Astrocyte of the cerebellum (primary cell): ENCODE measurements at places on chromosomes 5 and 9.
A peak's percentile ranks its signal among the peaks of the same experiment; 100 is the strongest.

DNA sequence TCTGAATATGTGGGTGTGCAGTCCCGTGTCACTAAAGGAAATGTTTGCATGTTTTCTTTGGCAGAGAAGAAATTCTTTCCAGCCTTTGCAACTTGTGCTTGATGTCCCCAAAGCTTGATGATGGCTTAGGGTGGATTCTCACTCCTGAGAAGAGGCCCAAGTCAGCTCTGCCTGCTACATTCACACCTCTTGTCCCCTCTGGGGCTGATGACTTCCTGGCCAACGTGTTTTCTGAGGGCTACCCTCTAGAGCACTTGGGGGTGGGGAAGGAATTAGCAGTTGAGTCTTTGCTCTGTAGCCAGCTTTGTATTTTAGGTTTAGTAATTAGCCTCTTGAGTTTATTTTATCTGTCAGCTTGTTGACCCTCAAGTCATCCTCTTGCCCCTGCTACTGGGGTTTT is 19.7 kb downstream of the CYSTM1 start:
- DNase-seq = no peak

DNA sequence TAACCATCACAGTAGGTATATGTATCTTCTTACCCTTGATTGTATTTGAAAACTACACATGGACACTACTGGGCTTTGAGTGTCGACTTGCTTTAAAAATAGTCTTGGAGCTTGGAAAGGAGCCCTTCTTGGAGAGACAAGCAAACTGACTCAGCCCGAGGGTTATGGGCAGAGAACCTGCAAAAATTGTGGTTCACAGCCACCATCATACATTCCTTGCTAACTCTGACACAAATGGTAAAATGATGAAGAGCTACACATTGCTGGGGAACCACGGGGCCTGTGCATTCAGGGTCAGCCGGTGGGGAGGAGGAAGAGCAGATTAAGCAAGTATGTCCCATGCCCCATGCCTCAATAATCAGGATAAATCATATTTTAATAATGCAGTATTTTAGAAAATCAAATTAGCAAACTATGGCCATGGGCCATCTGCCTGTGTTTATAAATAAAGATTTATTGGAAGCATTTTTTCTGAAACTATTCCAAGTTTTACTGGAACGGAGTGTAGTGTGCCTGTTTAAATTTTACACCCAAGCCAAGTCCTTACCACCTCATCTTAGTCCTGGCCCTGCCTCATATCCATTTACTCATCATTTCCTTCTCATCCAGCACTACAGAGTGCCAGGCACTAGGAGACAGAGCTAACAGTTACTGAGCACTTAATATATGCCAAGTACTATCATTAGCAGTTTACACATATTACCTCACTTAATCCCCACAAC is 195.7 kb downstream of the PALM2AKAP2 start:
- DNase-seq = peak; percentile 86

- DNase-seq = no peak
These were observed 199.4 kb upstream of the SLC24A2 start for GRCh38 chr9:19988281-19988680.

- DNase-seq = no peak
These were observed 114.1 kb downstream of the MLLT3 start for GRCh38 chr9:20508242-20508641.

- DNase-seq = no peak
These were observed 254.3 kb upstream of the PDE4D start for GRCh38 chr5:60147791-60148190.

GRCh38 chr5:18000744-18001143 is 366.5 kb downstream of the TAF11L14 start:
- DNase-seq = no peak

- DNase-seq = no peak
These were observed 85.5 kb upstream of the PPP1R26 start for GRCh38 chr9:135394131-135394530.

DNA sequence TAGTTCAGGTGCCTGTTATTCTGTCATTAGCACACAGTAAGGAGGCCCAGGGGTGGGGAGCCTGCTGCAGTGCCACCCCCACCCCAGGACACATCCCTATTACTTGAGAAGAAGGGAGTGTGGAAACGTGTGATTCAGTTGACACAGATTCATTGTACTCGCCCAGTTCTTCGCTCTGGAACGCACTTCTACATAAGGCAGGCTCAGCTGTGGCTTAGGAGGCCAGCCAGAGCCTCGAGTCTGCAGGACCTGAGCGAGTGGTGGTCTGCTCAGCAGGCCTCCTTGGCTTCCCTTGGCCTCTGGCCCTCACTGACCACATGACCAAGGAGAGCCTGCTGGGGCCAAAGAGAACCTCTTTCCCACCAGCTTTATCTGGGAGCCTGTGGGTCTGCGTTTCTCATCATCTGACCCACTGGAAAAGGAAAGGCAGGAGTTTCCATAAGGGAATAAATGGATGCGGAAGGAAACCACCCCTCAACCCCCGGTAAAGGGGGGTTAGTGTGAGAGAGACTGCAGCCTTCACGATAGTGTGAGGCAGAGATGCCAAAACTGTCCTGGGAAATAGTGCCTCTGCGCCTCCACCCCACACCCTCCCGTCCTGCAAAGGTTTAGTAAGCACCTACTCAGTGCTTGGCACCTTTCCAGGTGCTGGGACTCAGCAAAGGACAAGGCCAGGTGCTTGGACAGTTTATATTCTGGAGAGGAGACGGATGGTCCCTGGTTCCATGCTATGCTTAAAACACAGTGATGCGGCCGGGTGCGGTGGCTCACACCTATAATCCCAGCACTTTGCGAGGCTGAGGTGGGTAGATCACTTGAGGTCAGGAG is 73.7 kb downstream of the PPARGC1B start:
- DNase-seq = peak; percentile 53
